ENCODE measurements at places on chromosomes 16 and 17. TPM values are rescaled to one million over a fixed set of nuclear protein-coding genes. Genes with fewer than 3 reads are reported as not detected.

The KRTAP17-1 gene
- total RNA-seq = not detected

DNA sequence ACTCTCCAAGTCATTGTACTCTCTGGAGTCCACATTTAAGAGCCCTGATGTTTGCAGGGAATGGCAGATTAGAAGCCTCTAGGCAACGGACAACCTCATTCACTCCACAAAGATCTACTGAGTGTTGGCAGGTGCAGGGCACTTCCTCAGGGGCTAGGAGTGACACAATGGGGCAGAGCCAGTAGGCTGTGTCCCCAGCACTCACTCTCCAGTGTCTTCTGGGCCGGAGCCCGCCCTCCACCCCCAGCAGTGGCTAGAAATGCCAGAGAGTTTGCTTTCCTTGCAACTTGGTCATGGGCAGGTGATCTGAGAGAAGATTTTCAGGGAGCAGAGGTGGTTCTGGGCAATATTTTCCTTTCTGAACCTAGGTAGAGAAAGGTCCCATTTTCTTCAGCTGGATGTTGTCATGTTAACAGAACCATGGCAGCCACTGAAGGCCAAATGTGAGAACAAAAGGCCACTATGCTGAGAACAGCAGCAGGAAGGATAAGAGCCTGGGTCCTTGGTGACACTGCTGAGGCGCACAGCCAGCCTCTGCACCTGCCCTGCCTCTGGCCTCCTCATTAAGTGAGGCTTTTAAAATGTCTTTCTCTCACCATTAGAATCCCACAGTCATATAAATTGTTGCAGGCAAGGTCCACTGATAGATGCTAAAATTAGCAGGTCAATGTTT, 96.2 kb downstream of the USP31 start:
- DNase-seq = no peak

DNA sequence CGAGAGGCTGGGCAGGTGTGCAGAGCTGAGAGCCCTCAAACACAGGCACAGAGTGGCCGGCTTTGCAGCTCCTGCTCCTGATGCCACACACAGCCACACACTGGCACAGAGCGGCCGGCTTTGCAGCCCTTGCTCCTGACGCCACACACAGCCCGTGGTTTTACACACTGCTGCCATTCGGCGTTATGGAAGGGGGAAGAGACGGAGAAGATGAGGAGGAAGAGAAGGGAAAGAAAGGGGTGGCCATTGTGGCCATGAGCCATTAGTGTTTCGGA, 26.8 kb downstream of the WSCD1 start:
- no peak for DNase-seq

DNA sequence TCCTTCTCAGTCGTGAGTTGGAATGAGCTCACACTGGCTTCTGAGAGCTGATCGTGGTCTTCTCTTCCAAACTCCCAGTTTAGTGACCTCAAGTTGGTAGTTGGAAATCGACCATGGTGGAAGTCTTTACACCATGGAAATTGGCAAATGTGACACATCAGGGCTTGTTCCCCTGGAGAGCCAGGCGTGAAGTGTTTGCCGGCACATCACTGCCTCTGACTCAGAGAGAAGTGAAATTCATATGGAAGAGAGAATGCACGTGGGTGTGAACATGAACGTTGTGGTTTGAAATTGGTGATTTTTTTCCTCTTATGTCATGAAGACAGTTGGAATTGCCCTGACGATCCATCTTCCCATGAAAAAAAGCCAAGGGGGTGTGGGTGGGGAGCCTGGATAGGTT, 47.4 kb downstream of the AXIN2 start:
- DNase-seq = peak; percentile 67

GRCh38 chr17:47289302-47289701, 34.5 kb upstream of the EFCAB13 start:
- DNase-seq = no peak

DNA sequence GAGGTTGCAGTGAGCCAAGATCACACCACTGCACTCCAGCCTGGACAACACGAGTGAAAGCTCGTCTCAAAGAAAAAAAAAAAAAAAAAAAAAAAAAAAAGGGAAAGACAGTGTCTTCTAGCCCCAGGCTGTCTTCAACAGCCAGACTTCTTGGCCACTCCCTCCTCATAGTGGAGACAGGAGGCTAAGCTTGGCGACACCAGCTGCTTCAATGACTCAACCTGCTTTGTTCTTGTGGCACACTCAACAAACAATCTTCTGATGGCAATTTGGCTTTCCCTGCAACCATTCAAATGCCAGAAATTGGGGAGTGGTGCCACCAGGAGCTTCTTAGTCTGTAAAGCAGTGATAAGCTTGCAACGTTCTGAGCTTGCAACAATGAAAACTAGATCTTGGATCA, 290.4 kb upstream of the DYNLRB2 start:
- DNase-seq = no peak

Data from mammary epithelial cell (primary cell).